ENCODE measurements at places on chromosomes 6 and 20.
A peak's percentile ranks its signal among the peaks of the same experiment; 100 is the strongest.

- no peak for DNase-seq
Measured at GRCh38 chr6:137182654-137183073, 9.2 kb upstream of the IL22RA2 start.

GRCh38 chr6:133214267-133214666, 26.9 kb upstream of the EYA4 start:
- no peak for DNase-seq

DNA sequence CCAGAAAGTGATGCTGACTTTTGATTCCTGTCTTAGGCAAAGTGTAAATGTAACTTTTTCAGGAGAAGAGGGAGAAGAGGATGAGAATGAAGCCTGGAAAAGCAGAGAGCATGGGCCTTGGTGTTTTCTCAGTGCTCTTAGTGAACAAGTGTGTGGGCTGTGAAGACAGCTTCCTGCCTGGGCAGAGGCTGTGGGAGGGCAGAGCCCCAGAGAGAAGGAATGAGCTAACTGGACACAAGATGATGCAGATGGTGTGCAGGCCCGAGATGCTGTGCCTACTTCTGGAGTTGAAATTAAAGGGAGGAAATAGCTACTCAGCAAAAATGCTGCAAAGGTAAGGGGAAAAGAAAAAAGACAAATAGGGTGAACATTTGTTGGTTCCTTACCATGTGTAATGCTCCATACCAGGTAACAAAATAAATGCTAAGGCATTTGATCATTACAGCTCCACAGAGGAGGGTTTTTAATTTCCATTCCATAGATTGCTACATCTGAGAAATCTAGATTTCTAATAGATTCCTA, 87.0 kb upstream of the CEP162 start:
- no peak for DNase-seq

DNA sequence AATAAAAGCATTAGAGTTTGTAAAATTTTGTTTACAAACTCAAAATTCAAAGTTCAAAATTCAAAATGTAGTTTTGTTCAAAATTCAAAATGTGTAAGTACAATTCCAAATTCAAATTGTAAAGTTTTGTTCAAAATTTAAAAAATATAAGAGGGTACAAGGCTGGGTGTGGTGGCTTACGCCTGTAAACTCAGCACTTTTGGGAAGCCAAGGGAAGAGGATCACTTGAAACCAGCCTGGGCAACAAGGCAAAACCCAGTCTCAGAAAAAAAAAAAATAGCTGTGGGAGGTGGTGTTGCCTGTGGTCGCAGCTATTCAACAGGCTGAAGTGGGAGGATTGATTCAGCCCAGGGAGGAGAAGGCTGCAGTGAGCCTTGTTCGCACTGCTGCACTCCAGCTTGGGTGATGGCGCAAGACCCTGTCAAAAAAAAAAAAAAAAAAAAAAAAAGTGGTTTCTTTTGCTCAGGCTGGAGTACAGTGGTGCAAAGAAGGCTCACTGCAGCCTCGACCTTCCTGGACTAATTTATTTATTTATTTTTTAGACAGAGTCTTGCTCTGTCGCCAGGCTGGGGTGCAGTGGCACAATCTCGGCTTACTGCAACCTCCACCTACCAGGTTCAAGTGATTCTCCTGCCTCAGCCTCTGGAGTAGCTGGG, 5.4 kb upstream of the ZBTB12 start:
- no peak for DNase-seq

GRCh38 chr20:45049438-45049837, 51.5 kb downstream of the KCNS1 start:
- no peak for DNase-seq

GRCh38 chr6:113083947-113084346, 736.8 kb downstream of the RFPL4B start:
- DNase-seq = no peak

DNA sequence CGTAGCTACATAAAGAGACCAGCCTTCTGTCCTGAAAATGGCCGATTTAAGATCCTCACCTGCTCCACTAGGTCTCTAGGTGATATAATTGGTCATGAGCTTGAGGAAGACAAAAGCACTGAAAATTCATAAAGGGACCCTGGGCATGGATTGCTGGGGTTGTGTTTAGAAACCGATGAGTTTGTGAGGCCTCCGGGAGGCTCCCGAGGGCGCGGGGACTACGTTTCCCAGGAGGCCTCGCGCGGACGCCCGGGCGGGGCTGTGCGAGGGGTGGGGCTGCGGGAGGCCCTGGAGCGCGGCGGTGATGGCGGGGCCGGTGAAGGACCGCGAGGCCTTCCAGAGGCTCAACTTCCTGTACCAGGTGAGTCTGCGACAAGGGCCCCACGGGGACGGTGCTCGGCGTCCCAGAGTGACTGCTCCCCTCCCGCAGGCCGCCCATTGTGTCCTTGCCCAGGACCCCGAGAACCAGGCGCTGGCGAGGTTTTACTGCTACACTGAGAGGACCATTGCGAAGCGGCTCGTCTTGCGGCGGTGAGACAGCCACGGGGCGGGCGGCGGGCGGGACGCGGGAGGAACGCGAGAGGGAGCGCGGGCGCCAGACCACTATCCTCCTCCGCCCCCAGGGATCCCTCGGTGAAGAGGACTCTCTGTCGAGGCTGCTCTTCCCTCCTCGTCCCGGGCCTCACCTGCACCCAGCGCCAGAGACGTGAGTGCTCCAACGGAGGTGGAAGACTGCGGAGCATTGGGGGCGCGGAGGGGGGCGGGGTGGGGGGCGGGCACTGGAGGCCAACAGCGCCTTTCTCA, at the start of gene RPP21:
Gene RPP21 (plus strand): TSS at position 289 of the 804 bp plus-strand sequence. CDS start 16 bp downstream, at position 305.
- peak; percentile 28 for DNase-seq

DNA sequence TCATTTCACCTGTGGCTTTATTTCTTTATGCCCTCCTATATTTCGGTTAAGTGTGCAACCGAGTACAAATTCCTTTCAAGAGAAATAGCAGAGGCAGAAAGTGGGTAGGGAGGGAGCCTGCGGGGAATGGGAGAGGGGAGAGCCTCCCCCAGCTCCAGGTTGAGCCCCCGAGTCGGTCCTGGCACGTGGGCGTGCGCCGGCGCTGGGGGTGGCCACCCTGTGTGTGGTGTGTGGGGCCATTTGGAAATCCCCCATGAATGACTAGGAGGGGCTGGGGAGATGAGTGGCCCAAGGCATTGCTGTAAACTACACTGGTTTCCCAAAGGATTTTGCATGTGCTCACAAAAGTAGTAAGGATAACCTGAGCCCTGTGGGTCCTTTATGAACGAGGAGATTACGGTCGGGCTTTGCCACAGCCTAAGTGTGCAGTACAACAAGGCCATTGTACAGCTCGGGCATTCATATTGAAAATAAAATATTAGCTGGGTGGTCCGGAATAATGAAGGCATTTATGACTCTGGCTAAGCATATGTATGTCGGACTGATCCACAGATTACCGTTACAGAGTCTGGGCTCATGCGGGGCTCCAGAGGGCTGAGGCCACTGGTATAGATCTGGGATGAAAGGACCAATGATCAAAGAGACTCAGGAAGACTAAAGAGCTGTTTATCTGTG, 84.5 kb upstream of the RALGAPA2 start:
- no peak for DNase-seq

GRCh38 chr6:16669227-16669626, 92.0 kb downstream of the ATXN1 start:
- no peak for DNase-seq

DNA sequence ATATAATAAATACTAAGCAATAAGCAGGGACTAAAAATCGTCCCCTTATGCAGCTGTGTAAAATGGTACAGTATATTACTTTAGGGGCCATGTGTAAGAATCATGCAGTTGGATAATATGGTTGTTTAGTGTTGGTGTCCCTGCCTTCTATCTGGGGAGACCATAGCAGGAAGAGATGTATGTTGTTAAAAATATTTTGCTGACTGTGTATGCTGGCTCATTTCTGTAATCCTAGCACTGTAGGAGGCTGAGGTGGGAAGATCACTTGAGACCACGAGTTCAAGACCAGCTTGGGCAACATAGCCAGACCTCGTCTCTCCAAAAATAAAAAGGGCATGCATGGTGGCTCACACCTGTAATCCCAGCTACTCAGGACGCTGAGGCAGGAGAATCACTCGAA, 5.6 kb downstream of the PANK2 start:
- DNase-seq = no peak

- no peak for DNase-seq
Measured at GRCh38 chr6:111667931-111668330, 62.3 kb upstream of the TRAF3IP2 start.

GRCh38 chr20:13543783-13544182, 94.9 kb downstream of the TASP1 start:
- no peak for DNase-seq

DNA sequence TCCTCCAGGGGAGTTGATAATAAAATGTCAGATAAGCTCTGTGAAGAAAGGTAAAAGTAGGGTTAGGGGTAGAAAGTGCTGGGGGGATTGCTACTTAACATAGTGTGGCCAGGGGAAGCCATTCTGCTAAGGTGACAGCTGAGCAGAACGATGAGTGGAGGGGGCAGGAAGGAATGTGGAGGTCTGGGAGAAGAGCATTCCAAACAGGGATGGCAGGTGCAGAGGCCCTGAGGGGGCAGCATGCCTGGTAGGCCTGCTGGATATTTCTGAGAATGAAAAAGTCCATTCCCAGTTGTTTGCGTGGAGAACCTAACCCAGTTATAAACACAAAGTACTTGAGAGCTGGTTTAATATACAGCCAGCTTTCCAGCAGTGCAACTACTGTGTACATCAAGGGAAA, 9.3 kb downstream of the GFRA4 start:
- DNase-seq = no peak

DNA sequence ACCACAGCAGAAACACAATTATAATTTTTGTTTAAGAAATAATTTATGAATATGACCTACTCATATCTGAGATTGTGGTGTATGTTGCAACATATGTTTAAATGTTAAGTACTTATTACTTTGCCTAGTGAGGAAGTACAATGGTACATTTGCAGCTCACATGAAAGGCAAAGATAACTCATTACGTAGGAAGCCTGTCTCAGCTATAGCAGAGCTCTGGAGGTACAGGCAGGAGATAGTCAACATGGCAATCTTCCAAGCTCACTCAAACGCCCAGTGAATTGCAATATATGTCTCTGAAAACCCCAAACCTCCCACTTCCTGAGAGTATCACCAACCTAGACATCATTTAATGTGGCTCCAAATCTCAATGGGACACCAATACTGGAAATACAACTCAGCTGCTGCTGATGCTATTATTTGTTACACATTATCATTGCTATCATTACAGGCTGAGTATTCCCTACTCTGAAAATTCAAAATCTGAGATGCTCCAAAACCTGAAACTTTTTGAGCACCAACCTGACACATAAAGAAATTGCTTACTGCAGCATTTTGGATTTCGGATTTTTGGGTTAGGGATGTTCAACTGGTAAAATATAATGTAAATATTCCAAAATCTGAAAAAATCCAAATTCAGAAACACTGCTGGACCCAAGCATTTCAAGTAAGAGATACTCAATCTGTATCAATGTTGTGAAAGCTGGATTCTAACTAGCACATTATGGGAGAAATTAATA, 25.1 kb upstream of the GSTA4 start:
- no peak for DNase-seq

DNA sequence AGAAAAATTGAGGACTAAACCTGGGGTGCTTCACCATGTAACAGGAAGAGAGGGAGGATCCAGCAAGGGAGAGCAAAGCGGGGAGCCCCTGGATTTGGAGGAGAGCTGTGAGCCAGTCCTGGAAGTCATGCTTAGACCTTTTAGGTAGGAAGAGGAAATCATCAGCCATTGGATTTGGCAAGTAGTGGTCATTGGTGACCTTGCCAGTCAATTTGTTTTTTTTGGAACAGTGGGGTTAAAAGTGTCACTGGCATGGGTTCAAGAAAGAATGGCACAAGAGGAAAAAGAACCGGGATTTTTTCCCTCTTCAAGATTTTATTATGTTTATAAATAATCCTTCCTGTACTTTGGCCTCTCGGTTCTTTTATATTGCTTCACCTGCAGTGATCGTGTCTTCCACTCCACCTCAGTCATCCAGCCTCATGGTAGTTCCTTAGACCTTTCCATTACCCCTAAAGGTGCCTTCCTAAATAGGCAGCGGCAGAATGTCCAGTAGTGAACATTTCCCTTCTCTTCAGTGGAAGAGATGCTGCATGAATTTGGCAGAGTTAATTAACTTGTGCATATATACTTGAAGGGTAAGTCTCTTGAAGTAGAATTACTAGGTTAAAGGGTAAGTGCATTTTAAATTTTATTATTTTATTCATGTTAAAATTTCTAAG, 124.7 kb downstream of the QKI start:
- no peak for DNase-seq

GRCh38 chr6:166381381-166381732, 1.4 kb downstream of the MPC1 start:
- no peak for DNase-seq

- DNase-seq = no peak
Measured at GRCh38 chr6:132194529-132194928, 206.7 kb downstream of the MOXD1 start.

DNA sequence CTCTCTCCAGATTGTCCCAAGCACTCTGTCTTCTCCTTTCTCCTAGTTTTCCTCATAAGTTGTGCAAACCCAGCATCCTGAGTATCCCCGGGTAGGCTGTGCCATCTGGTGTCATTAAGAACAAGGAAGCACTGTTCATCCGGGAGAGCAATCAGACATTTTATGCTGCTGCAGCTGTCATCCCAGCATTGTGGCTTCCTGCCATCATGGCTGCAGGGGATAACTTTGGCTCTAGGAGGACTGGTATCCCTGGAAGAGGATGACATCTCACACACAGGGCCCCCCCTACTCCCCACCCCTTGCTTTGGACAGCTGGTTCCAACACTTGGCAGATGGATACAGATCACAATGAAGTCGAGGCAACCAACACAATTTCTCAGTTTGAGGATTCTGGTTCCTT, 1195.1 kb upstream of the MAP3K7 start:
- peak; percentile 28 for DNase-seq

- no peak for DNase-seq
Measured at GRCh38 chr6:2931055-2931454, 27.9 kb upstream of the SERPINB9 start.

DNA sequence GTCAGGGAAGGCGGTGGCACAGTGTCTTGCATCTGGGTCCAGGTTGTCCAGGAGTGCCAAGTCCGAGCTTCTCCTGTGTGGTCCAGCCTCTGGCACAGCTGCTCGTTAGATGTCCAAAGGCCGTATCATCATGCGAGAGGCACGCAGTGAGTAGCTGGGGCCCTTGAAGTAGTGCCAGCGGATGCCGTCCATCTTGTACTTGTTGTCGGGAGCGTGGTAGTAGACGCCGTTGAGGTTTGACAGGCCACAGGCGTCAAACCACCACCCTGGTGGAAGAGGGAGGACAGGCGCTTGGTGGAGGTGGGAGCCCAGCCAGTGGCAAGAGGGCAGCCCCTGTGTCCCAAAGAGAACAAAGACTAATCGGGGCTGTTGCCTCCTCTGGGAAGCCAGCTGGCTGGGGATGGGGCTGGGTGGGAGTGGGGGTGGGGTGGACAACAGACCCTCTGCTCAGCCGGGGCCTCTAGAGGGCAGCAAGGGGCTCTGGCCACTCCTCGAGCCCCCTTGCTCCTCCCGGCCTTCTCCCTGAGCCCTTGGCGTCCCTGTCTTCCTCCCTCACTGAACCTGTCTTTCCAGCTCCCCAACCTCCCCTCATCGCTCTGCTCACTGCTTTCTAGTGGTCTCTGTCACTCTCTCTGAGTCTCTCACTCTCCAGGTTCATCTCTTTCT, 39.5 kb downstream of the FAM110A start:
- no peak for DNase-seq

- no peak for DNase-seq
Measured at GRCh38 chr6:137995371-137995770, 111.8 kb downstream of the PERP start.

Data from anterior cingulate cortex (tissue), 58 donors.